ENCODE measurements at places on chromosomes 16 and 17.

- DNase-seq, result no peak
Measured at GRCh38 chr16:54590836-54591235, 304.2 kb upstream of the IRX3 start.

- DNase-seq, result no peak
Measured at GRCh38 chr17:40373999-40374398, 9.5 kb upstream of the GJD3 start.

GRCh38 chr17:5035315-5035714 is at the start of gene SLC52A1:
SLC52A1 (minus strand) TSS chr17:5035426; CDS start chr17:5034606, 820 bp downstream.
- no peak for DNase-seq

DNA sequence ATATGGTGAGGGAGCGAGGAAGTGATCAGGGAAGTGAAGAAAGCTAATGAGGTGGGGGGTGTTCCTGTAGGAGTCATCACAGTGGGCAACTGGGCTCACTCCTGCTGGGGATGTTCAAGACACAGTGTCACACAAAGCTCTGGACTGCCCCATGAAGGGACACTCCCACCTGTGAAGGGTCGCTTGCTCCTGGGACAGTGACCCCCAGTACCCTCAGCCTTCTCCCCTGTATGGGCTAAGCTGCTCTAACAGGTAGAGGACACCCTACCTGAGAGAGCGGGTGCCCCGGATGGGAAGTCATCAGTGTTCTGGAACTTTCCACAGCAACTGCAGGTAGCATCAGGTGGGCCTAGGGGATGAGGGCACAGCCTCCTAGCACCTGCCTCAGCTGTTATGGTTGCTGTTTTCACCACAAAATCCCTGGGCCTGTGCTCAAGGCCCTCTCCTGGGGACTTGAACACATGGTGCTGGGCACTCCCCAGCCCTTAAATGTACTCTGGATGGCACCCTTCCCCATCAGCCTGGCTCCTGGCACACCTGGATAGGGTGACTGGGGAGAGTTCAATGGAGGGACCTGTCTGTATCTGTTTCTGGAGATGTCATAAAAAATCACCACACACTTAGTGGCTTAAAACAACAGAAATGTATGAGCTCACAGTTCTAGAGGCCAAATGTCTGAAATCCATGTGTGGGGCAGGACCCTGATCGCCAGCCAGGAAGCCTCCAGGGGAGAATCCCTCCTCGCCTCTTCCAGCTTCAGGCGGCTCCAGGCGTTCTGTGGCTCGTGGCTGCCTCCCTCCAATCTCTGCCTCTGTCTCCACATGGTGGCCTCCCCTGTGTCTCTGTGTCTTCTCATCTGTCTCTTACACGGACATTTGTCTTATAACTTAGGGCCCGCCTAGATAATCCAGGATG is 104.0 kb upstream of the CDH5 start:
- no peak for DNase-seq

DNA sequence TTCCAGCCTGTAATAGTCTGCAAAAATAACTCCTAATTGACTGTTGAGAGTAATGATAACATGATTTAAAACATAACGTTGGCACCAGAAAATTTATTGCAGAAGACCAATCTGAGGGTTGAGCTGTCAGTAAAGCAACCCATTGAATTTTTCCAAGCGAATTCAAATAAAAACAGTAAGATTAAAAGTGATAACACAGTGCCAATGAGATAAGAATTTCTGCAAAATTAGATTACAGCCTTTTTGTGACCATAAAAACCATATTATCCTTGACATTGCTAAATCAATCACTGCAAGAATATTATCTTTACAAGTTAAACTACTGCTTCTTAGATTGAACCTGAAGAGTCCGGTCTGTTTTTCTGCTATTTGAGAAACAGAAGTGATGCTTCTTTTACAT is 341.4 kb downstream of the CDH11 start:
- DNase-seq, result no peak

GRCh38 chr17:3978421-3979289 is 14.4 kb upstream of the ATP2A3 start:
- no peak for DNase-seq

DNA sequence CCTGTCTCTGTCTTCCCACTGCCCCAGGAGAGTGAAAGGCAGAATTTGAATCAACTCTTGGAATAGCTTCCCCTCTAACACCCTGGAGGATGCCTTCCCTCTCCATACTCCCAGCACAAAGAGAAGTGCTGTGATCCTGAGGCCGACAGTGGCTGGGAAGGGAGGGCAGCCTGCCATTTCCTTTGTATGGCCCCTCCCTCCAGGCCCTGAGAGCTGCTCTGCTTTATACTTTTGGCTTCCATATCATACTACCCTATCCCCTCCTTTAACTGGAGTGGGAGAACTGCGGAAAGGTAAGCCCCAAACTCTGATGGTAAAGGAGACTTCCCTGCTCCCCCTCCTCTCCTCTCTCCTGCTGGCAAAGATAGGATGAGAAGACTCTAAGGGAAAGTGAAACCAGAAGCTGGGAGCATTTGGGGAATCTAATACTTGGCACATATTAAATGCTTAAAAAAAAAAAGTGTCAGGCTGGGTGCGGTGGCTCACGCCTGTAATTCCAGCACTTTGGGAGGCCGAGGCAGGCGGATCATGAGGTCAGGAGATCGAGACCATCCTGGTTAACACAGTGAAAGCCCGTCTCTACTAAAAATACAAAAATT is 4.1 kb upstream of the MED24 start:
- DNase-seq, result no peak

- DNase-seq, result no peak
Measured at GRCh38 chr16:28585674-28586073, 11.2 kb downstream of the SULT1A2 start.

- peak; percentile 37 for DNase-seq
Measured at GRCh38 chr16:2520784-2521531, 787 bp downstream of the AMDHD2 start.

GRCh38 chr16:50834701-50835100 is 92.8 kb downstream of the CYLD start:
- DNase-seq, result no peak

DNA sequence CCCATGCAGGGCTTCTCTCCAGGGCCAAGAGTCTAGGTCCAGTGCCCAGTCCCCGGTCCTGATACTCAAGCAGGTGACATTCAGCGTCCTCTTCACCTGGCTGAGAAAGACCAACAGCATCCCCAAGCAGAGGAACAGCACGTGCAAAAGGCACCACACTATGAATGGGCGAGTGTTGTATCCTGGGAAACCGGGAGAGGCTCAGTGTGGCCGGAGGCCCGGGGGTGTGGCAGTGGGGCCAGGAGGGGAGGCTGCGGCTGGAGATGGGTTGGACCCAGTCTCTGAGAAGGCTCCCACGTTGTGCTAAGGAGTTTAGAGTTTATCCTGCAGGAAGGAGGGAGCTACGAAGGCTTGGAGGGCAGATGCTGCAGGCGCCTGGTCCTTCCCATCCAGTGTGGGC is 13.5 kb downstream of the ABR start:
- no peak for DNase-seq

DNA sequence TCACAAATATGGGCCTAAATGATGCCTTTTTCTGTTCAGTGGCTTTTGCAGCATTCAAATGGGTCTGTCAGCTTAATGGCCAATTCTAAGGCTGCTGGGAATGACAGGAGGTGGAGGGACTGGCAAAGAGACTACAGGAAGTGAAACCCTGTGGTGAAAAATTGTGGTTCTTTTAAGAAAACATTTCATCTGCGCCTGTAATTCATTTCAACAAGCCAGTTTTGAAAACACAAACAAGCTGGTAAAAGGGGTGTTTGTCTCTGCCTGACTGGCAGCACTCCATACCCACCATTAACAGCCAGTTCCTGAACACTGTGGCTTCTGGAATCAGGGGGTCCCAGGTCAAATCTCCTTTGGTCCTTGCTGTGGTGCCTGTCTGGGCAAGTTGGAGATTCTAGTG is 3.6 kb upstream of the KDM8 start:
- no peak for DNase-seq

GRCh38 chr17:74330446-74330845 is 4.4 kb downstream of the KIF19 start:
- no peak for DNase-seq

GRCh38 chr17:81067391-81067811 is 32.5 kb downstream of the BAIAP2 start:
- no peak for DNase-seq

- no peak for DNase-seq
Measured at GRCh38 chr17:81075307-81075706, 40.4 kb downstream of the BAIAP2 start.

- DNase-seq, result no peak
Measured at GRCh38 chr16:80623376-80623775, 82.6 kb downstream of the DYNLRB2 start.

GRCh38 chr17:75367312-75367711 is 38.2 kb downstream of the GRB2 start:
- no peak for DNase-seq

- DNase-seq, result no peak
Measured at GRCh38 chr16:51755577-51756355, 604.7 kb upstream of the SALL1 start.

DNA sequence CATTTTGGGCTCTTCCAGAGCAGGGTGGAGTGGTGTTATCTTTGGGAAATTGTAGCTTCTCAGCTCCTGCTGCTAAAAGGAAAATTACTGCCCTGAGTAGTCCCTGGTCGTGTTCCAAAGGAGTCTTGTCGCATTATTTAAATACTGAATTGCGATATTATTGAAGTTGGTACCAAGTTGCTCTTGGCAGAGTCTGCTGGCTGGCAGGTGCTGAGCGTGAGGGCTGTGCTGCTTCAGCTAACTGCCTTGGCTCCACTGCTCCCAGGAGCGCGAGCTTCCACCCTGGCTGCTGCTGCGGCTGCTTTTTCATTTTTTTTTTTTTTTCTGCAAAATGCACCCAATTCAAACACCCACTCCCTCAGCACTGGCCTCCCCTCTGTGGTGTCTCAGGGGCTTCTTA is 289.8 kb downstream of the MAF start:
- no peak for DNase-seq

Data from activated T-cell treated with anti-CD3 and anti-CD28 coated beads for 48 hours (primary cell).